AG20443 (cell line): ENCODE measurements at places on chromosomes 4 and X.

DNA sequence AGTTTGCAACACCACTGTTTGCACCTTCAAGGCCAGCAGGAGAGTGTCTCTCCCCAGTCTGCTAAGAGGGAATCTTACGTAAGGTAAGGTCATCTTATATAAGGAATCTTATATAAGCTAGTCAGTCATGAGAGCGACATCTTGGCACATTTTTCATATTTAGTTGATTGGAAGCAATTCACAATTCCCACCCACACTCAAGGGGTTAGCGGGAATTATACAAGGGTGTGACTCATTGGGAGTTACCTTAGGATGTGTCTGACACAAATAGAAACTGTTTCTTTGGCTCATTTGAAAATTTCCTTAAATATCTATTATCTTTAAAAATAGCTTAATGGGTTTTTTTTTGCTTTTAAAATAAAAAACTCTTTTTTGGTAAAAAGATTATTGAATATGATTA lies 62.1 kb upstream of the GRPR start:
- DNase-seq, result no peak

DNA sequence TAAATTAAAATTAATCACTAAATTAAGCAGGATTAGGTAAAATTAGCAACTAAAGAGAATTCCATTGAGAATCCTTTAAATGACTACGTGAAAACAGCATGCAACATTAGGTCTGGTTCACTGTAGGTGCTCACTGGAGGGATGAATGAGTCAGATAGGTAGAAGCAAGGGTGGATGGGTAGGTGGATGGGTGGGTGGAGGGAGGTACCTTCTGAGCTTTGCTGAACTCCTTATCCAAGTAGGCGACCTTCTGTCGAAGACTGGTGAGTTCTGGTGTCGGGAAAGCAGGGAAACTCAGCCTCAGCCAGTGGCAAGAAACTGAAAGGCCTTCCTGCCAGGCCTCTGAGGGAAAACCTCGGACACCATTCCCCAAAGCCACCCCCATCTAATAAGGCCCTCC lies 3.0 kb downstream of the GRIPAP1 start:
- DNase-seq, result no peak

DNA sequence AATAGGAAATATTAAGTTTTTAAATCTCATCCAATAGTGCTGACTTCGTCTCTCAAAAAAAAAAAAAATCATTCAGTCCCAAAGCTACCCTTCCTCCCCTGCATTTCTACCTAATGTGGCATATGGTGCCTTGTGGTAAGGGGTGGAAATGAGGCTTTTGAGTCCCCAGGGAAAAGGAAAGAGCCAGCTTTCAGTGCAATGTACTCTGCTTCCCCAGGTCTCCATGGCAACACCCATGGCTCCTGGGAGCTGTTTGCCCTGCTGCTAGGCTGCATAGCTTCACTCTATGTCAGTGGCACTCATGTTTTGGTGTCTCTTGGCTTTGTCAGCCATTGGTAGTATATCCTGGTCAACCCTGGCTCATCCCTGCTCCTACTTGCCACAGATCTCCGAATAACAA lies 175.9 kb downstream of the SLC39A8 start:
- DNase-seq, result no peak

DNA sequence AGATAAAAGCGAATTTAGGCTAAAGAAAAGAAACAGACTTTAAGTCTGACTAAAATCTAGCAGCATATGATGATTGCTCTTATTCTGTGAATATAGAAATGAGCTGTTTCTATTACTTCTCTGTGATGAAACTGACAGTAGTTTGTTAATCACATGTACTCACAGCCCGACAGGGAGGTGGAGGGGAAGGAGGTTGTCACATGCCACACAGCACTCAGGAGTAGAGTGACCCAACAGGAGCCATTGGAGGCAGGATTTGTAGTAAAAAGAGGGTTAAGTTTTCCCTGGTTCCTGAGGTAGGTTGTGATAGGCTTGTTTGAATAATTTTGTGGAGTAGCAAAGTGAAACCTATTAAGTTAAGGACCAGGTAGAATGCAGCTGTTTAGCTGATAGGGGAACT lies 495.9 kb downstream of the CENPC start:
- no peak for DNase-seq

GRCh38 chr4:154781983-154782293 lies 866 bp downstream of the RBM46 start:
- DNase-seq, result peak; percentile 14

GRCh38 chr4:25536564-25537320 lies 118.9 kb upstream of the SLC34A2 start:
- no peak for DNase-seq

GRCh38 chr4:59994118-59994517 lies 1206.0 kb upstream of the ADGRL3 start:
- DNase-seq, result no peak

DNA sequence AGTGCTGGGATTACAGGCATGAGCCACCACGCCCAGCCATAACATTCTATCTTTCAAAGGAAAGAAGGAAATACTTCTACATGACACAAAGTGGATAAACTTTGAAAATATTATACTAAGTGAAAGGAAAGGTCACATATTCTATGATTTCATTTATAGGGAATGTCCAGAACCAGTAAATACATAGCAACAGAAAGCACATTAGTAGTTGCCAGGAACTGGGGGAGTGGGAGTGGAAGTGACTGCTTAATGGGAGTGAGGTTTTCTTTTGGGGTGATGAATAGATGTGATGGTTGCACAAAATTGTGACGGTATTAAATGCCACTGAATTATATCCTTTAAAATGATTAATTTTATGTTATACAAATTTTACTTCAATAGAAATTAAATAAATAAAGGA lies 95.7 kb upstream of the IL15 start:
- no peak for DNase-seq

DNA sequence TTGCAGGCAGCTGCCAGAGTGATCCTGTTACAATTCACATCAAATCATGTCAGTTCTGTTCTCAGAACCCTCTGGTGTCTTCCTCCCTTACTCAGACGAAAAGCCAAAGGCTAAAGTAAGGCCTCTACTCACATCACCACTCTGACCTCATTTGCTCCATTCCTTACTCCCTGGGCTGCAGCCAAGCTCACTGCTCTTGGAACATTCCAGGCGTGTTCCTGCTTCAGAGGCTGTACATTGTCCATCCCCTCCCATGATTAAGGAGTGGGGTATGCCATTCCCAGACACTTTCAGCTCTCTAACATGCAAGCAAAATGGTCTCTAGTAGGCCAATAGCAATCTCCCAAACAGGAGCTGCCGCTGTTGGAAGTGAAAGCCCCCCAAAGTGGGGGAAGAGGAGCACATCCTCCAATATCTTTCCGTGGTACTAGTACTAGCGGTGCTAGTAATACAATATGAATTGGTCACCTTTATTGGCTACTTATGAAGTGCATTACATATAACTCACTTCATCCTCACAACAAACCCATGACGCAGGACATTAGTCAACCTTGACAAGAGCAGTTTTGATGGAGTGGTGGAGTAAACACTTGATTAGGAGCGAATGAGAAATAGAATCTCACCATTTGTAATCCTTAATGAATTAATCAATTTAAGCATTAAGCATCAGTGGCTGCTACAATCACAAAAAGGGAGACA lies 15.0 kb downstream of the GAB3 start:
- DNase-seq, result peak; percentile 58

GRCh38 chr4:97252615-97253154 lies 890.6 kb downstream of the STPG2 start:
- no peak for DNase-seq

GRCh38 chrX:23524467-23524866 lies 142.8 kb upstream of the PRDX4 start:
- DNase-seq, result no peak

GRCh38 chrX:30153881-30154260 lies 61.5 kb upstream of the MAGEB2 start:
- peak; percentile 4 for DNase-seq

GRCh38 chr4:105709081-105709450 lies 482 bp downstream of the GSTCD start:
- no peak for DNase-seq

GRCh38 chrX:72133851-72134546 lies 2.3 kb upstream of the RTL5 start:
- DNase-seq, result no peak

DNA sequence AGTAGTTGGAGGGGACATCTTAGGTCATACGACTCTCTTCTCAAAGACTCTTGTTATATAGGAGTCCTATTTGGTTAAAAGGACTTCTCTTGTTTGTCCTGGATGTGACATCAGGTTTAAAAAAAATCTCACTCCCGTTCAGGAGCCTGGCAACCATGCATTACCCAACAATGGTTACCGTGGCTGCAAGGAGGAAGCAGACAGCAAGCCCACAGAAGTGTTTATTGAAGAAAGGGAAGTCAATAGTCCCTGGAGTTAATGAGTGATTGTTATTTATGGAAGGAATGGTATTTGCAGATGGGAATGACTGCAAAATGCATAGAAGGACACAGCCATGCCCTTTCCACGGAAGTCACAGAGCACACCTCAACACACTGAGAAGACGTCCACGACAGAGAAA lies 75.9 kb upstream of the ENPP6 start:
- DNase-seq, result no peak

DNA sequence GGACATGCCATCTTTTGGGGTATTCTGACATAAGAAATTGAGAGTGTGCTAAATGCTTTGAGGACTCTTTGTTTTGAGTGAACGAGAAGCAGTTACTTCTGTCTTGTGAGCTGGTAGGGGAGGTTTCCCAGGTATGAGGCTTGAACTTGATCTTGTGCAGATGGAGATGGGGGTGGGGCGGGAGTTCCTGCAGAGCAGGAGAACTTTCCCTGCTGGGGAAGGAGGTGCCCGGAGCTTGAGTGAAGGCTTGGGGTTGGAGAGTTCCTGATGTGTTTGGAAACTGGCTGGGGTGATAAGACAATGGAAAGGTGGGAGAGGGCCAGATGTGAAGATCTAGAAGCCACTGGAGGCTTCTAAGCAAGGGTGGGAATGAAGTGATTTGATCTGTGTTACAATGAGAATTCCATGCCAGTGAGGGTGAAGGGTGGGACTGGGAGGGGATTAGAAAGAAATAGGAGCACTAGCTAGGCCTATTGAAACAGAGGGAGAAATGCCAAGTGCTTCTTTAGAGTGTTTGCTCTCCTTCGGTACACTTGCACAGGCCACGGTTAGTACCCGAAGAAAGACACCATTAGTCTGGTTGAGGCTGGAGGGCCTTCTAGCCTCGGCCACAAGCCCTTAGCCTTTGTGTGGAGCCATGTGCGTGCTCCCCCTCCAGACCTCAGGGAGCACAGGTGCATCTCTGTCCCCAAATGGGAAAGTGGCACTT lies 103.5 kb upstream of the STOX2 start:
- DNase-seq, result no peak

DNA sequence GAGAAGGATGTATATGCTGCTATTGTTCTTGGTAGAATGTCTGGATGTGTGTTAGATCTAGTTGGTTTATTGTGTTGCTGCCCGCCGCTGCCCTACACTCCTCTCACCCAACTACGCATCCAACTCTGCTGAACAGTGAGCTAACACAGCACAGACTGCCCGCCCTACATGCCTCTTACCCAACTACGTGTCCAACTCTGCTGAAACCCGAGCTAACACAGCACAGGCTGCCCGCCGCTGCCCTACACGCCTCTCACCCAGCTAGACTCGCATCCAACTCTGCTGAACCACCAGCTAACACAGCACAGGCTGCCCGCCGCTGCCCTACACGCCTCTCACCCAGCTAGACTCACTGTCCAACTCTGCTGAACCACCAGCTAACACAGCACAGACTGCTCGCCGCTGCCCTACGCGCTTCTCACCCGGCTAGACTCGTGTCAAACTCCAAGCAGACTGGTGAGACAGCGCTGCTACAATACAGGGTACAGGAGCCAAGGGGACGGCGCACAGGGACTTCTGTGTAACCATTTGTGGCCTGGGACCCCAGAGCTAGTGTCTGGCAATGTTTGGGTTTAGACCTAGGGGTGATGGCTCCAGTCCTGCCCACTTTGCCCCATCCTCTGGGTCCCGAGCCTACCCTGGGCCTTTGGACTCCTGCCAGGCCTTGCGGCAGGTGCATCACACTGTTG lies 11.6 kb upstream of the CTBP1 start:
- DNase-seq, result no peak

DNA sequence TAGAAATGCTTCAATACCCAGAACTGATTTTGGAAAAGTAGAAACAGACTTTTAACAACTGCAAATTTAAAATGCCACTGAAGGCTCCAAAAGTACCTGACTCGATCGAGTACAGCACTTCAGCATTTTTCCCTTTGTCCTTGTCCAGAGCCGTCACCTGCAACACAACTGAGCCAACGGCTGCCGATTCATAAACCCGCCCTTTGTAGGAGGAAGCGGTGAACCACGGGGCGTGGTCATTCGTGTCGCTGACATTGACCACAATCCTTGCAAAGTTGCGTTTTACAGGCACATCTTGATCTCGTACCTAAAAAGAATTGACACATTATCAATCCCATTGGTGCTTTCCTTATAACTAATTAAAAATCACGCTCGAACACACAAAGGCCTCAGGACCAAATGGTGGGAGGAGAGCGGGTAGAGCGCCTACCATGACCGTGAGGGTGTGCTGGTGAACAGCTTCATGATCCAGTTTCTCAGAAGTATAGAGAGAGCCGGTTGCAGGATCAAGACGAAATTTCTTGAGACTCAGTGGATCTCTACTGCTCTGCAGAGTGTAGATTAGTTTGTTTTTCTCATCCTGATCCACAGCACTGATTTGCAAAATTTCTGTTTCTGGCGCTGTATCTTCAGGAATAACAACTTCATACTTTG lies 72.8 kb upstream of the MTNR1A start:
- DNase-seq, result no peak

DNA sequence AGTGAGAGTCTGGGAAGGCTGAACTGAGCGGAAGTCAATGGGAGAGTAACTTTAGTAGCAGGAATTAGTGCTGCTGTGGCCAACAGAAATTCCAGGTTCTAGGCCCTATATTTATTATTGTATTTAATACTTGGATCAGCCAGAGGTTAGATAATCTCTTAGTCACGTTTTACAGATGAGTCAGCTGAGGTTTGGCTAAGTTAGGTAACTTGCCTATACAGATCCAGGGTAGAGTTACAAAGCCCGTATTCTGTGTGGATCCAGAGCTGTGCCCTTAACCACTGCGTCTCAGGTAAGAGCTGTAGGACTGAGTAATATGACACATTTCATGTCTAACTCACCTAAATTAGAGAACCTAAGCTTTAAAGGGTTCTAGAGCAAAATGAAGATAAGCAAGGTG lies 20.5 kb downstream of the PSMD10 start:
- DNase-seq, result no peak

- DNase-seq, result peak; percentile 63
These were observed 4.2 kb upstream of the LEF1 start for GRCh38 chr4:108172753-108173598.

DNA sequence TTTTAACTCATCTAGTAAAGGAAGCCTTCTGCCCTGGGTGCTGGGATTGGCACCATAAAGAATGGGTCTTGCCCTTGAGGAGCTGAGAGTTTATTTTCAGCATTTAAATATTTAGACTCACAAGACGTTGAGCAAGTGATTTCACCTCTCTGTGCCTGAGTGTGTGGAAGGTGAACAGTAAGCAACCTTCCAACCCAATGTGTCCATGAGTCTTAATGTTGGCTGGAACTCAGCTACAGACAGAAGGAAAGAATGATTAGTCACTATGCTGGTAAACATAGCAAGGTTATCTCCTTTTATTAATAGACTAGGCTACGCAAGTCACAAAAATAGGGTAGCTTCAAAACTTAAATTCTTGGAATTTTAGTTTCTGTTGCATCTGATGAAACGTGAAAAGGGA lies 277.4 kb upstream of the GATB start:
- DNase-seq, result peak; percentile 42
